ENCODE measurements at places on chromosomes 1 and 21.

DNA sequence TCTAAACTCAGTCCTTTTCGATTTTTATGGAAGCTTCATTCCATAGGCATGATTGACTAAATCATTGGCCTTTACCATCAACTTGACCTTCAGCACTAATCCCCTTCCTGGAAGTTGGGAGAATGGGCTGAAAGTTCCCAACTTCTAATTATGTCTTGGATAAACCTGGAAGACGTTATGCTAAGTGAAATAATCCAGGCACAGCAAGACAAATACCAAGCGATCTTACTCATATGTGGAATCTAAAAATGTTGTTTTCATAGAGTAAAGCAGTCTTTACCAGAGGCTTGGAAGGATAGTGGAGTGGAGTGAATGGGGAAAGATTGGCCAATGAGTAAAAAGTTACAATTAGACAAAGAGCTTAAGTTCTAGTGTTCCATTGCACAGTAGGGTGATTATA is 1453.2 kb downstream of the PLA2G4A start:
- DNase-seq = no peak

- DNase-seq = no peak
Measured at GRCh38 chr1:43970502-43970901, 692 bp downstream of the DPH2 start.

- no peak for DNase-seq
Measured at GRCh38 chr1:228366866-228367741, 39.5 kb downstream of the TRIM11 start.

DNA sequence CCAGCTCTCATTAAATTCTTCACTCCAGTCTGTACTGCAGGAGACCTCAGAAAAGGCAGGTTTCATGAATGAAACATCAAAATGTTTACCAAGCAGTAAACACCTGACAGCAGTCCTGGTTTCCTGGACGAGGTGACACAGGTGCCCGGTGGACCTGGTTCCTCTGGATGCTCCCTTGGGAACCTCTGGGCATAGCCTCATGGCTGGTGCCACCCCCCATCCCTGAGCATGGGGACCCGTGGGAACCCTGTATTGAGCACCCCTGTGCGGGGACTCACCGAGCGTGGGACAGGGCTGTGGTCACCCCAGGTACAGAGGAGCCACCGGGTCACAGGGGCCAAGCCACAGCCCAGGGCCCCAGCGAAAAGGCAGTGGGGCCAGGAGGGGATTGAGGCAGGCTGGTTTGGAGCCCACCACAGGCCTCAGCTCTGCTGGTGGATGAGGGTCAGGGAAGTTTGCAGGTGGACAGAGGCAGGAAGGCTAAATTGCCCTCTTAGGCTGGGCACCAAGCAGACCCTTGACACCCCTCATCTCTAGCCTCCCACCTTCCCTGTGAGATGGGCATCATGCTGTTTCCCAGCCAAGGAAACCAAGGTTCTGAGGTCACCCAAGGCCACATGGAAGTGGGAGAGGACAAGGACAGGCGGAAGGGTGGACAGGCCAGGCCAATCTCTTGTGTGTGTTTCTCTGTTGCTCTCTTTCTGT is 158.4 kb downstream of the PTPRU start:
- DNase-seq = no peak

DNA sequence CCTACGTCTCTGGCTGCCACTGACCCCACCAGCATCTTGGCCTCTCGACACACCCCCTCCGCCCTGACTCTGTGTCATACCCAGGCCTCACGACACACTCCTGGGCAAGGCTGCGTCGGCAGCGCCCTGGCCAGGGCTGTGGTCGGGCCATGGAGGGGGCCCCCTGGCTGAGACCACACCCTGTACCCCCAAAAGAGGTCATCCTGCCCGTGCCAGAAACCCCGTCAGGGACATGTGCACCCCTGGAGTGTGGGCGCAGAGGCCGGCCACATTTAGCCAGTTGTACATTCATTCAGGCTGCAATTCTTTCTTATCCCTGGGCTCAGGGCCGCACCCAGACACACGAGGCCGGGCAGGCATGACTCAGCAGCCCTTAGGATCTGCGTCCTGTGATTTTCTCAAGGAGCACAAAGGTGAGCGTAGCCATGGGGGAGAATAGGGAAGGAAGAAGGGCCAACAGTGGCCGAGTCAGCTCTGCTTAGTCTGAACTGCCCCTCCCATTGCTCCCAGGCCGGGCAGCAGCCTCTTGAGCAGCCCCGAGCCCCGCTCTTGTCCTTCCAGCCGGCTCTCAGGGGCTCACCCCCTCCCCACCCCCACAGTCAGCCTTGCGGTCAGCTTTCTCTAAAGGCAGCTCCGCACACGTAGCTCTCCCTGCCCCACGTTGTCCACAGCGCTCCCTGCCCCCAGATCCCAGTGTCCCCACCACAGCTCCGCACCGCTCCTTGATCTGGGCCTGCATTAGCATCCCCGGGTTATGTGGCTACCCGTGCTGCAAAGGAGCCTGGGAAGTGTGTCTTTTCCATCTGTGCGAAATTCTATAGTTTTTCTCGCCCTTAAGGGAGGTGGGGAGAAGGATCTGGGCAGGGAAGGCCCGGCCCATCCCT is 7.9 kb downstream of the CSTB start:
- DNase-seq = no peak

DNA sequence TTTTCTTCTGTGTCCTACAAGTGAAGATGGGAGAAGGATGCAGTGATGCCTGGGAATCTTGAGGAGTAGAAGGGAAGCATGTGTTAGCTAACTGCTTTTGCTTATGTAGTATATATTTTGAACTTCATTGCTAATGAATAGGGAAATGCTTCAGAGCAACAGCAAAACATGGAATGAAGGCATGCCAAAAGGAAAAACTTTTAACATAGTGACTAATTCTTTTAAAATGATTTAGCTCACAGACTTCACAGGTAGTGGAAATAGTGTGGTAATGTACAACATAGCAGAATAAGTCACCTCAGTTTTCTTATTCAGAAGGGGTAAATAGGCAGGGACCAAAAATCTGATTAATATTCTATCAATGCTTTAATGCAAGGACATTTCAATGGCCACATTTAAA is 95.5 kb downstream of the LYPLAL1 start:
- no peak for DNase-seq

DNA sequence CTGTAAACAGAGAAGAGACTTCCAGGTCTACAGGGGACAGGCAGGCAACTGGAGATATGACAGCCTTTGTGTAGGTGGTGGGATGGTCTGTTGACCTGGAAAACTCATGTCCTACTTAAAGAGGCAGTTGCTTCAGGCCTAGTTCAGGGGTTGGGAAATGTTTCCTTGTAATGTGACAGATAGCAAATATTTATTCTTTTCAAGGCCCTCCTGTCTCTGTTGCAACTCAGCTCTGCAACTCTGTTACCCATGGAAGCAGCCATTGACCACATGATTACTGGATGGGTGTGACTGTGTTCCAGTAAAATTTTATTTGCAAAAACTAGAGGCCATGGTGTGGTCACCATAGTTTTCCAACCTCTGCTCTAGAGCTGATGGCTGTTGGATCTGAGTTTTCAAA is 341.9 kb downstream of the PTBP2 start:
- DNase-seq = no peak

DNA sequence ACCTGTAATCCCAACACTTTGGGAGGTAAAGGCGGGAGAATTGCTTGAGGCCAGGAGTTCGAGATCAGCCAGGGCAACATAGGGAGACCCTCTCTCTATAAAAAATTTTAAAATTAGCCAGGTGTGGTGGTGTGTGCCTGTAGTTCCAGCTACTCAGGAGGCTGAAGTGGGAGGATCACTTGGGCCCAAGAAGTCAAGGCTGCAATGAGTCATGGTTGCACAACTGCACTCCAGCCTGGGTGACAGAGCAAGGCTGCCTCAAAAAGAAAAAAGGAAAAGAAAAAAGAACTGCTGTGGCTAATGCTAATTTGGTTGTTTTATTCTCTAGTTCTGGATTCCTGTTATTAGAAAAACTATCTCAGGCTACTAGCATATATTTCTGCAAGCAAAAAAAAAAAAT is 29.8 kb downstream of the DBT start:
- DNase-seq = no peak

DNA sequence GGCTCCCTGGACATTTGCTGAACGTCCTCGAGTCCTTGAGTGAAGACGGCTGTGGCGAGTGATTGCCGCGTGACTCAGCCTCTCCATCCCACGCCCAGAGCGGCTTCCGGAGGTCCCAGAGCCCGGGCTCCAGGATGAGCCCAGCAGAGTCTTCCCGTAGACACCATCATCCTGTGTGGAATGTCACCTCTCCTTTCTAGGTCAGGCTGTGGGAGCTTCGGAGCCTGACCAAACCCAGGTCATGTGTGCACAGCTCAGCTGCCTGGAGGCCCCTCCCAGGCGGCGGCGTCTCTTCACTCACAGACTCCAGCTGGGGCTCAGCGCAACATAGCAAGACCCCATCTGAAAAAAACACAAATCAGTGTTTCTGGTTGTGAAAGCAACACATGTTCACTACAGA is 38.2 kb downstream of the PRKCZ start:
- no peak for DNase-seq

- DNase-seq = no peak
Measured at GRCh38 chr1:63724375-63724899, 49.4 kb upstream of the ROR1 start.

DNA sequence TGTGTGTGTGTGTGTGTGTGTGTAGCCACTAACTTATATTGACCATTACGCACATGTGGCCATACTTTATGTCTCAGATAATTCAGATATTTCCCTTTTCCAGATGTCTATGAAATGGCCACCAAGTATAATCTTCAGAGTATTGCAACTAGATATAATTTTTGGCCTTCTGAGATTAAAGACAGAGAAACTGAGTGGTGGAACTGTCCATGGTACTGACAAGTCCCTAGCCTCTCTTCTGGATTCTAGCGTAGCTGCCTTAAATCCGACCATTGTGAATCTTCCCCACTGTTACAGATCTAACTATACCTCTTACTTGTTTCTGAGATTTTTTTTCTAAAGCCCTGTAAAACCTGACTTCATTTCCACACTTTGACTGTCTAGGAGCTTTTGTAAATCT is 100.0 kb upstream of the SERTAD4 start:
- no peak for DNase-seq

- peak; percentile 49 for DNase-seq
Measured at GRCh38 chr1:34885405-34886247, 26.1 kb upstream of the SMIM12 start.

DNA sequence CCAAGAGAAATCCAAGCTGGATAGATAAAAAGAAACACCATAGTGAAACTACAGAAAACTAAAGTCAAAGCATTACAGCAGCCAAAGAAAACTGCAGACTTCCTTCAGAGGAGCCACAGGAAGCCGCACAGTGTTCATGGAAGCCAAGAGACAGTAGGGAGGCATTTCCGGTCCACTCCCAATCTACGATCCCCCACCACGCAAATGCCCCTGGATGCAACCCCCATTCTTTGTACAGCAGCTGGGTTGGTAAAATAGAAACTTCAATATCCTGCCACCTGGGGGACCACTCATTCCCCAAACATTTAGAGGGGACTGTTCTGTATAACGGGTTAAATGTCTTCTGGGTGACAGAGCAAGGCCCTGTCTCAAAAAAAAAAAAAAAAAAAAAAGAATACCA is 43.9 kb upstream of the TSPEAR start:
- DNase-seq = no peak

- no peak for DNase-seq
Measured at GRCh38 chr1:43123031-43123430, 49.1 kb downstream of the EBNA1BP2 start.

DNA sequence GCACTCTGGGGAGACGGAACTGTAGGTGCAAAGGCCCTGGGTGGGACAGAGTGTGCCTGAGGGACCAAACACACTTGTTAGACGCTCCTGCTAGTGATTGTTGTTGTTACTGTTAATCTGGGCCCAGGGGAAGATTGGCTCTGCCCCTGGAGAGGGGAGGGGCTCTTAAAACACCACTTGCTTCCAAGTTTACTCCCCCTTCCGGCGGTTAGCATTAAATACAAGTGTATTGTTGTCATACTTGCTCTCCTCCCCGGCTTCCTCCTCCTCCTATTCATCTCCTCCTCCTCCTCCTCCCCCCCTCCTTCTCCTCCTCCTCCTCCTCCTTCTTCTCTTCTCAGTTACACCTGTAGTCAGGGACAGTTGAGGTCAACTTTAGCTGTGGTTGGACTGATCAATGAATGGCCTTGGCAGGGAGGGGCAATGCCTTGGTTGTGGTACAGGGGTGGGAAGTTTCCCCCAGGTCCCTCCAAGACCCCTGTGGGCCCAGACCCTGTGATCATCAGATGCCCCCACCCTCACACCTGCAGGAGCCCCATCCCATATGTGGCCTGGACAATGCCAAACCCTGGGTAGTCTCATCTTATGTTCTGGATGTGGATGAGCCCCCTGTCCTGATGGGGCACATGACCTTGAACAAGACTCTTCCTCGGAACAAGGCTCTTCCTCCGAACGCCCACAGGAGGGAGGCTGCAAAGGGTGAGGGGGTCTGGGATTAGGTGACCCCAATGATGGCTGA is 217.3 kb downstream of the PTPRU start:
- peak; percentile 51 for DNase-seq

- peak; percentile 72 for DNase-seq
Measured at GRCh38 chr1:160400223-160400645, at the start of gene VANGL2. VANGL2 (plus strand) TSS chr1:160400564; CDS start chr1:160415838, 15,274 bp downstream.

DNA sequence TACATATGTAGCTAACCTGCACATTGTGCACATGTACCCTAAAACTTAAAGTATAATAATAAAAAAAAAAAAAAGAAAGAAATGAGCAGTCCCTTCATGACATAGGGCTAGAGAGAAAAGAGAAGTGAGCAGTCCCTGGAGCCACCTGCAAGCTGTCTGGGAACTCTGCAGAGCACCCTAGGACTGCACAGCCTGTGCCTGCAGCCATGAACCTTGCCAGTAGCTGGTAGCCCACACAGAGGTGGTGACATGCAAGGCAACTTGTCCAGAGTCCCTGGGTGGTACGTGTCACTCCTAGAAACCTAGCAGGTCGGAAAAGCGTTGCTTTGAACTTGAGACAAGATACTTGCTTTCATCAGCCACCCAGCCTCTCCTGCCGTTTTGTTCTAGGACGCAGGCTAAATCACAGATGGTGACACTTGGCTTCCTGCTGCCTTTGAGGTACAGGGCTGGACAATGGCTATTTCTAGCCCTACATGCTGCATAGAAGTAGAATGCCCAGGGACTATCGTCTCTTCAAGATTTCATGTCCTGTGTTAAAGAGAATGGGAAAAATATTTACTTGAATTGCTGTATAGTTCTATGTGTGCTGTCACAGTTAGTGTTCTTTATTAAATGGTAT is 260.9 kb downstream of the LTN1 start:
- no peak for DNase-seq

GRCh38 chr1:66652556-66652955 is 99.7 kb upstream of the DYNLT5 start:
- no peak for DNase-seq

GRCh38 chr1:208951908-208952307 is 631.6 kb upstream of the CAMK1G start:
- no peak for DNase-seq

- no peak for DNase-seq
Measured at GRCh38 chr1:83857716-83858115, 141.2 kb downstream of the TTLL7 start.

- peak; percentile 74 for DNase-seq
Measured at GRCh38 chr21:36429947-36430546, 44.9 kb downstream of the CHAF1B start.

DNA sequence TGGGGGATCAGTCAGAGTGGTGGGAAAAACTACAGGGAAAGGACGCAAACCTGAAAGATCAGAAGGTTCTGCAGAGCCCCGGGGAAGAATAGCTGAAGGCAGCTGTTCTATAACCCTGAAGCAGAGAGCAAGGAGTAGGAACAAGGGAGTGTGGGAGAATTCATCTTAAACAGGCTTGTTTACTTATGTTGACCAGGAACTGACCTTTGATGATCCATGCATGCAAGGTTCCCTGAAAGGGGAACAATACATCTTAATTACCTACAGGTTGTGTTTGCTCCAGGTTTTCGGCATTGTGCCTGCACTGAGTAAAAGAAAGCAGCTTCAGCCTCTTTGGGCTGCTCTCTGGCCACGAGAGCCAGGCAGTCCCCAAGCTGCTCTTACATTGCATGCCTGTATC is 18.7 kb upstream of the FAM43B start:
- DNase-seq = no peak
